ENCODE measurements at places on chromosomes 4 and X.

- DNase-seq = no peak
These were observed 331.5 kb upstream of the EMCN start for GRCh38 chr4:100849319-100849718.

- no peak for DNase-seq
These were observed 28.5 kb downstream of the PTTG2 start for GRCh38 chr4:37988670-37989069.

DNA sequence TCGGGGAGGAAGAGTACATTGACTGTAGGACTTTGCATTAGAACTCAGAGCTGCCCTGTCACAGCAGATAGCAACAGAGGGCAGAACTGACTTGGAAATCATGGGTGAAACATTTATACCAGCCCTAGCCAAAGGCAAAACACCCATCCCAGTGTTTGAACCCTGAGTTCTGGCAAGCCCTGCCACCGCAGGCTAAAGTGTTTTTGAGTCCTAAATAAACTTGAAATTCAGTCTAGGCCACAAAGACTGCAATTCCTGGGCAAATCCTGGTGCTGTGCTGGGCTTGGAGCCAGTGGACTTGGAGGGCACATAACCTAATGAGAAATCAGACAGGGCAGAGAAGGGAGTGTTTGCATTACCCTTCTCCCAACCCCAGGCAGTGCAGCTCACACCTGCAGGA is 1015.7 kb downstream of the FSTL5 start:
- DNase-seq = no peak

DNA sequence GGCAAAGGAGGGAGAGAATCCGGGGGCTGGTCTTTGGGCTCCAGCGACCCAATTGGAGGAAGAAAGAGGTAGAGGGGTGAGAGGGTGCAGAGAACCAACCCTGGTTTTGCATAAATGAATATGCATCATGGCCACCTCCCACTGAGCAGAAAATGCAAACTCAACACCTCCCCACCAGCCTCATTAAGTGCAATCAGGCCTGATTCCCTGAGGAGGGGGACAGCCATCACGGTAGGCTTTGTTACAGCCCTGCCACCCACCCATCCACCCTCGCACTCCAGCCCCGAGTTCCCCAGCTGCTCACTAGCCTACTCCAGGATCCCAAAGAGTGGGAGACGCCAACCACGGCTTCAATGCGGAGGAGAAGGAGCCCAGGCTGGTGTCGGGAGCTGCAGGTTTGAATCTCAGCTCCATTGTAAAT is 48.3 kb upstream of the MAN2B2 start:
- DNase-seq = no peak

DNA sequence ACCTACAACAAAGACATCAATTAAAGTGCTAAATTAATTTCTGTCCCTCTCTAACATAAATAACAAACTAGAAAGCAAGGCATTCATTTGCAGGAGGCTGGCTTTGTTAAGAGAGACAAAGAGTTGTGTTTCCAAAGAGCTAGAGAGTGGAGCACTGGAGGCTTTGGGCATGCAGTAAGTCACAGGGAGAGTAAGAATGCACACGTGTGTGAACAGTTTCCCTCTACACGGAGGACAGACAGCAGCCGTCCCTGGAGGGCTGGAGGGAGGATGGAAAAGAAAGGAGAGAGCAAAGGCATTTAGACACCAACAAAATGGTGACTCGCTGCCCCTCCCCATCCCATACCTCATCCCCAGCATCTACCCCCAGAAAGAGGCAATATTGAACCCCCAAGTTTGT is 20.4 kb upstream of the DCHS2 start:
- DNase-seq = no peak

GRCh38 chr4:152289541-152289940 is 246.4 kb downstream of the FBXW7 start:
- DNase-seq = no peak

- peak; percentile 90 for DNase-seq
These were observed 275.1 kb downstream of the GPM6A start for GRCh38 chr4:175536852-175537453.

- DNase-seq = no peak
These were observed 16.0 kb downstream of the GSPT2 start for GRCh38 chrX:51759055-51759839.

- DNase-seq = peak; percentile 37
These were observed 30.6 kb upstream of the GPRIN3 start for GRCh38 chr4:89338206-89338605.

GRCh38 chr4:102683881-102684609 is 76.7 kb downstream of the MANBA start:
- peak; percentile 38 for DNase-seq

- no peak for DNase-seq
These were observed 69.5 kb upstream of the GABRA3 start for GRCh38 chrX:152520653-152521052.

GRCh38 chr4:94880956-94881355 is 123.2 kb downstream of the BMPR1B start:
- peak; percentile 60 for DNase-seq

DNA sequence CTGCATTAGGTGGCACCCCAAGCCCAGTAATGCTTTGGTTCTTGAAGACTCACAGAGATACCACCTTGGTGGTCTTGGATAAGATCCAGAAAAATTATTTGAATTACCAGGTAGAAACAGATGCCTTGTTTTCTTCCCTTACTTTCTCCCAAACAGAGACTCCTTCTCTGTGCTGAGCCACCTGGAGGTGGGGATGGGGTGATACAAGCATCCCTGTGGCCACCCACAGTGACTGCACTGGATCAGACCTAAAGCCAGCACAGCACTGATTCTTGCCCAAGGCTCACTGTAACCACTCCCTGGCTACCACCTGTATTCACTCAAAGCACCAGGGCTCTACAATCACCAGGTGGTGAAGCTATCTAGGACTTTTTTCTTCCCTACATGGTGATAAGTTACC is 156.8 kb downstream of the TEX13A start:
- DNase-seq = no peak

GRCh38 chr4:74942251-74942917 is 9.5 kb downstream of the PARM1 start:
- no peak for DNase-seq

DNA sequence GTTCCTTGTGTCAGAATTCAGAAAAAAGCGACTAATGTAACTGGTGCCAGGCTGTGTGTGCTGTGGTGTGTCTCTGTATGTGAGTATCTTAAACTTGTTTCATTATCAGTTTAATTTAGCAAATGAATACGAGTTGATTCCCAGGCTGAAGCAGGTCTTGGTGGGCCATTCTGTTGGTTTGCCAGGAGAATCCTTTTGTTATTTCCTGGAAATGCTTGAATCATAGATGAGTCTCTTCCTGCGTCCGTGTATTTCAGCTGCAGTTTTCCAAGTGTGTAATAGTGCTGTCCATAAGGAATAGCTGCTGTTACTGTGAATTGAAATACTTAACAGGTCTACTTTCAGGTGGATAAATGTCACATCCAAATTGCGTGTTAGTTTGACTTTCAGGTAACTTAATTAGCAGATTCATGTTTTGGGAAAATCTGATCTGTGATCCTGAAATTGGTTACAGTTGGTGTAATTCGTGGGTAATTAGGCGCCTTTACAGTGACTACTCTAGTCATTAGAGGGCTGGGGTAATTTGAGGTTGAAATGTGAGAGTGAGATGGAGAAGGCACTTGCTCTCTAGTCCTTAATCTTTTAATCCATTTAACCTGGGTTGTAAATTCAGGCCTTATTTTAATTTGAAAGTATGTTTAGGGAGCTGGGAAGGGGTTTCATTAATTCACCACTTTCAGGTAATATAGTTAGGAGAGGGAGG is 23.8 kb downstream of the TMEM131L start:
- no peak for DNase-seq

GRCh38 chrX:37083880-37084279 is 75.7 kb downstream of the FAM47C start:
- DNase-seq = no peak

DNA sequence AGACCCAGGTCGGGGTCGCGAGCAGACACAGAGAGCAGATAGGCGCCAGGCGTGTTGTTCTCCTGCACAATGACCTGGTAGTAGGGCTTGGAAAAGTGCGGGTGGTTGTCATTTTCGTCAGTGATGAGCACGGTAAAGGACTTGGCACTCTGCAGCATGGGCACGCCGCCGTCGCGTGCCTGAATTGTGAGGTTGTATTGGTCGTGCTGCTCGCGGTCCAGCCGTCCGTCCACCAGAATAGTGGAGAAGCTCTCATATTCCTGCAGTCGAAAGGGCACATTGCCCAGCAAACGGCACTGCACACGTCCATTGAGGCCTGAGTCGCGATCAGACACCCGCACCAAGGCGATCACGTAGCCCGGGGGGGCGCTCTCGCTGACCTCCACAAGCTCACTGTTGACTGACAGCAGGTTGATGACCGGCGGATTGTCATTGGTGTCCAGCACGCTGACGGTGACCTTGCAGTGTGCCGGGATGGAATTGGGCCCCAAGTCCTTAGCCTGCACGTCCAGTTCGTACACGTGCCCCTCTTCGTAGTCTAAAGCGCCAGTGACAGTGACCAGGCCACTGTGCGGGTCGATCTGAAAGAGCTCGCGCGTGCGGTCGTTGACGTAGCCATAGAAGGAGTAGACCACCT is 2.8 kb downstream of the PCDH19 start:
- no peak for DNase-seq

GRCh38 chr4:24002330-24002966 is 112.6 kb upstream of the PPARGC1A start:
- peak; percentile 10 for DNase-seq

GRCh38 chr4:81137894-81138293 is 77.1 kb downstream of the PRKG2 start:
- no peak for DNase-seq

DNA sequence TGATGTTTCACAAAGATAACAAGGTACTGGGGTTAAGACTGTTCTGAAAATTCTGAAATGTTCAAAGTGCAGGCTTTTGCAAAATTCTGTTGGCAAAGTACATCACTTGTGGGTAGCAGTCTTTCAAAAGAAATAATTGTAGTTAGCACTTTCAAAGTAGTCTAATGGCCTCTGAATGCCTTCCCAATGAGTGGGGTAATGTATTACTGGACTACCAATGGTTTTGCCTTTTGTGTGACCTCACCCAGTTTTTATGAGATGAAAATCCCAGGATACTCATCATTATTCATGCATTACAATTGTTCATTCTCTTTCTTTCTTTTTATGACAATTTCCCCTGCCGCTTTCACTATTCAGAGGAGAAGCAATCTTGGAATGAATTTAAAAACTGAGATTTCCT is 686.1 kb downstream of the GLUD2 start:
- DNase-seq = no peak

DNA sequence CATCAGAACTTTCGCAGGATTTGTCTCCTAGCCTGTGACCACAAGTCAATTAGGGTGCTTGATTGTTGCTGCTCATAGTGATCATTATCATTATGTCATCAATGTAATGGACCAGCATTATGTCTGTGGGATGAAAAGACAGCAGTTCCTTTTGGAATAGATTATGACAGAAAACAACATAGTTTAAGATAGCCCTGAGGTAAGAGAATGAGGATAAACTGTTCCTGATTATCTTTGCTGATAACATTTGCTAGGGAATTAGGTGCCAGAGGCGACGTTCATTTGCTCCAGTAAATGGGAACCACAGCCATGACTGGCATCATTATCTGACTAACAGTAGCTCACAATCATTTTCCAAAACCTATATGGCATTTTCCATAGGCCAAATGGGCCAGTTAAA is 12.7 kb upstream of the THOC2 start:
- no peak for DNase-seq

DNA sequence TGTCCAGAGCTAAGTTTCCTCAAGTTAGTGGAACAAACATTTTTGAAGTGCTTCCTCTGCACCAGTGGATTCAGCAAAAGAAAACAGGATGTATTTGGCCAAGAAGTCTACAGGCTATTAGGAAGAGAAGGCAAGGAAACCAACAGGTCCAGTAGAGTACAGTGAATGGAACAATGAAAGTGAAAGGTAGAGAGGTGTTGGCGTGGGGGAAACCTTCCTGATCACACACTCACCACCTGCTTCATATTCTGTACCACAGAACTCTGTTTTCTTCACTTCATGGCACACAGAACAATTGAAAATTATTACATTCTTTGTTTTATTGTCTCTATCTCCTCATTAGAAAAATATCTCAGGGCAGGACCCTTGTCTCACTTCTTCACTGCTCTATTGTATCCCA is 417.4 kb upstream of the FMR1 start:
- DNase-seq = no peak

DNA sequence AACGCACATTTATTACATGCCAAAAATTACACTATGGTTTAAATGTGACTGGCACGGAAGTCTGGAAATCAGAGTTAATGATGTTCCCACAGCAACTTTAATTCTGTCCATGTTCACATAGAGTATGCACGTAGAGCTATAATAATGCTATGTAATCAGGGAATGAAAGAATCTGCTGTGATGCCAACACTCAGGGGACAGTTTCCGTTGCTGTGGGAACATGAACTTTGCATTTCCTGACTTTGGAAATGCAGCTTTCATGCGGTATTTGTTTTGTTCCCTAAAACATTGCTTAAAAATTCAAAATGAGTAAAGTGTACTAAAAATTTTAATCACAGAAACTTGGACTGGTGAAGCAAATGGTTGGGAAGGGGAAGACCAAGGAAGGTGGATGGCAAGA is 65.7 kb downstream of the MAGEA1 start:
- no peak for DNase-seq
